Stimulated activated CD4-positive, alpha-beta T cell treated with anti-CD3 and anti-CD28 coated beads, Interleukin-2, amount 100 ng/mL, for 24 hours (primary cell): ENCODE measurements at places on chromosomes 16 and 17.

GRCh38 chr16:31464781-31465260 is 5.5 kb downstream of the ARMC5 start:
- DNase-seq = no peak

- no peak for DNase-seq
Observed at GRCh38 chr16:9260666-9261065, 169.2 kb downstream of the HAPSTR1 start.

- no peak for DNase-seq
Observed at GRCh38 chr16:75433732-75434413, 570 bp upstream of the CFDP1 start.

GRCh38 chr17:45971698-45972141 is 27.3 kb upstream of the STH start:
- no peak for DNase-seq

DNA sequence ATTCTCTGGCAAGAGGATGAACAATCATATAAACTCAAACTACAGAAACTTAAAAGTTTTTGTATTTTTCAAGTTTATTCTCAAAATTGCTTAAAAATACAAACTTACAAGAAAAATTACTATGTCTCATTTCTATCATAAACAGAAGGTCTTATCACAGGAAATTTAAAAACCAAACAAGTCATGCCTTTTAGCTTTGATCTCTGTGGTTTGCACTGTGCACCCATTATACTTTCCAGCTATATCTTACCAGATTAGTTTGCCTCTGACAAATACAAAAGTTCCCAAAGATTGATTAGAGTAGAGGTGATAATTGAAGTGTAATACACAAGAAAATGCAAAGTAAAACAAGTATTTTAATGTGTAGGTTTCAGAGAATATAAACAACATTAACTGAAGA is 117.4 kb downstream of the MYO1D start:
- DNase-seq = no peak

GRCh38 chr16:24694931-24695330 is 34.5 kb upstream of the TNRC6A start:
- DNase-seq = no peak

- peak; percentile 83 for DNase-seq
Observed at GRCh38 chr17:7922845-7923628, 6.6 kb downstream of the KCNAB3 start.

DNA sequence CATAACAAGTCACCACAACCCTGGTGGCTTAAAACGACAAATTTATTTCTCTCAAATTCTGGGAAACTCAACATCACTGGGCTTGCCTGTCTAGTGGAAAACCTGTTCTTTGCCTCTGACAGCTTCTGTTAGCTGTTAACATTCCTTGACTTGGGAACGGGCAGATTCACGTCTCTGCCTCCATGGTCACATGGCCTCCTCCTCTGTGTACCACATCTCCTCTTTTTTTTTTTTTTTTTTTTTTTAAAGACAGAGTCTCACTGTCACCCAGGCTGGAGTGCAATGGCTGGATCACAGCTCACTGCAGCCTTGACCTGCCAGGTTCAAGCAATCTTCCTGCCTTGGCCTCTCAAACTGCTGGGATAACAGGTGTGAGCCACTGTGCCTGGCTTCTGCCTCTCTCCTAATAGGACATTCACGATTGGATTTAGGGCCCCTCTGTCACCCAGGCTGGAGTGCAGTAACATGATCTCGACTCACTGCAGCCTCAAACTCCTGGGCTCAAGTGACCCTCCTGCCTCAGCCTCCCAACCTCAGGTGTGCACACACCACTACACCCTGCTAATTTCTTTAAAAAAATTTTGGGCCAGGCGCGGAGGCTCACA is 11.7 kb upstream of the LLGL1 start:
- DNase-seq = no peak

DNA sequence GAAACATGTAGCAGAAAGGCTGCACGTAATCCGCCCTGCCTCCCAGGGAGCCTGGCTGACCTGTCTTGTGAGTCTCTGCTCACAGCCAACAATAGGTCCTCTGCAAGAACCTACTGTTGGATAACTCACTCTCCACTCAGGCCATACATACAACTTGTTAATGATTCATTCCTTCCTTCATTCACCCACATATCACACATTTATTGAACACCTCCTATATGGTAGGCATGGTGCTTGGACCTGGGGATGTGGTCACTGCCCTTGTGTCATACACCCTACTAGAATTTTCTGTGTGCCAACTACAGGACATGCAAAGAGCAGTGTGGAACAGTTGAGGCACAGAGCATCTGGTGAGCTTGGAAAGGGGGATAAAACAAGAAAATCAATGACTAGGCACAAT is 28.1 kb upstream of the HNF1B start:
- no peak for DNase-seq

- no peak for DNase-seq
Observed at GRCh38 chr16:90007015-90007414, 12.2 kb downstream of the DBNDD1 start.

DNA sequence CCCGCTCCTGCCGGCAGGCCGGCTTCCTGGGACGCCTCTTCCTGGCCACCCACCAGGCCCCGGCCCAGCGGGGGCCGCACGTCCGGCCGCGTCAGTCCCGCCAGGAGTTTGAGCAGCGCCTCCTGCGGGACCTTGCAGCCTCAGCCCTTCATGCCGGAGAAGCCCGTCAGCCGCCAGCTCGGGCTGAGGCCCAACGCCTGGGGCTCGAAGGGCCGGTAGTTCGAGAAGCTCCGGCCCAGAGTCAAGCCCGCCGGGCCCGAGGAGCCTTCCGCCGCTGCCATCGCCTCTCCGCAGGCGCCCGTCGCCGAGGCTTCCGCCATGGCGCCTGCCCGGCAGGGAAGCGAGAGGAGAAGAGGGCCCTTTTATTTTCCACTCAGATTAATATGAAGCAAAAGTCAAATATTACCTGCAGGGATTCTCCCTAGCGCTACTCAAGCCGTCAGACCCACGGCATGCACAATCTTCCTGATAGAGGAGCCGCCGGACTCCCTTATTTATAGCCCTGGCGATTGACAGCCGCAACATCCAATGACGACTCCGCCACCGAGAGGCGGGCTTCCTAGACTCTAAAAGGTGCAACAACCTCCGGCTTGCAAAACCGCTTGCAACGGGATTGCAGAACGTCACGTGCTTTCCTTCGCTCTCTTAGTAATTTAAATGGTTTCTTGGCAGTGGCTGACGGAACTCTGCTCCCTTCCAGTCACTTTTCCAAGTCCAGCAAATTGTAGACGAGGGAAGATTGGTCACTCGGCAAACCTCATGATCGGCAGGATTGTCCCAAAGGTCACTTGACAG is at the start of gene SEPHS2:
TSS of gene SEPHS2 (minus strand) at position 467 of the 795 bp plus-strand sequence. CDS start at position 320, 147 bp downstream.
- DNase-seq = peak; percentile 98

GRCh38 chr17:80832266-80832676 is 159.4 kb upstream of the CHMP6 start:
- DNase-seq = no peak

DNA sequence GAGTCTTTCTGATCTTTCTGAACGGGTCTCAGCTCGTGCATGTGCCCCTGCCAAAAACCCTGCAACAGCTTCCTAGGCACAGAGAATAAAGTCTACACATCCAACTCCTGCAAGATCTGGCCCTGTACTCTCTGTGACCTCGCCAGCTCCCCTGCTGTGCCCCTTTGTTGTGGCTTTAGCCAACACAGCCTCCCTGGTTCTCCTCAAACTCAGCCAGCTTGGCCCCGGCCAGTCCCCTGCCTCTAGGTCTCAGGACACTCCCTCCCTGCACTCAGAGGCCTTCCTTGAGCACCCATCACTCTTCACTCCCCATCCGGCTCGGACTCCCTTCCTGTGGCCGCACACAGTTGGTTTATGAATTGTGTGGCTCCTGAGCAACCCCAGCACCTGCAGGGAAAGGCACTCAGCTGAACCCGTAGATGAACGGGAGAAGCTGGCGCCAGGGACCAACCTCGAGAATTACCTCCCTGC is 1.4 kb downstream of the CEP131 start:
- DNase-seq = no peak

DNA sequence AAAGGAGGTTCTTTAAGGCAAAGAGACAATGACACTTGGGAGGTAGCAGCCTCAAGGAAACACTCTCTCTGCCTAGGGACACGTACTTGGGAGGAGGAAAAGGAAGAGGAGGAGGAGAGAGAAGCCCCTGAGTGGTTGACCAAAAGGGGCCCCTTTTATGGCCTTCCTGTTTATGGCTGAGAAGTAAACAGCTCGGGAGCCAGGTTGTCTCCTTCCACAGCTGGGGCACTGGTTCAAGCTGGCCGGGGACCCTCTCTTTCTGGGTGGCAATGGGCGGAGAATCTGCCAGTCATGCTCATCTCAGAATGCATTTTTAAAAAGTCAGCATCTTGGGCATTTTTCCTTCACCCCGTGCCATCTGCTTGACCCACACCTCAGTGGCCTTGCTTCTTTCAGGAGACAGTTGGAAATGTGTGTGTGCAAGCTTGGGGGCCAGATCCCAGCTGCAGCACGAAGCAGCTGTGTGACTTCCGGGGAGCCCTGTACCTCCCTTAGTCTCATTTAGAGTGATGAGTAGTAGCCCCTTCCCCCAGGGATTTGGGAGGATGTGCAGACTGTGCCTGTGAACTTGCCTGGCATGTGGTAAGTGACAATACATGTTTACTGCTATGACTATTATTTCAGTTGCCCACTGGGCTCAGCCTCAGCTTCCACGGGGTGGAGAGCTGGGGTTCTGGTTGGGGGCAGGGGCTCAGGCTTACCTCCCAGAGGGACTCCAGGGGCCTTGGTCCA is 33.8 kb upstream of the SALL1 start:
- no peak for DNase-seq

DNA sequence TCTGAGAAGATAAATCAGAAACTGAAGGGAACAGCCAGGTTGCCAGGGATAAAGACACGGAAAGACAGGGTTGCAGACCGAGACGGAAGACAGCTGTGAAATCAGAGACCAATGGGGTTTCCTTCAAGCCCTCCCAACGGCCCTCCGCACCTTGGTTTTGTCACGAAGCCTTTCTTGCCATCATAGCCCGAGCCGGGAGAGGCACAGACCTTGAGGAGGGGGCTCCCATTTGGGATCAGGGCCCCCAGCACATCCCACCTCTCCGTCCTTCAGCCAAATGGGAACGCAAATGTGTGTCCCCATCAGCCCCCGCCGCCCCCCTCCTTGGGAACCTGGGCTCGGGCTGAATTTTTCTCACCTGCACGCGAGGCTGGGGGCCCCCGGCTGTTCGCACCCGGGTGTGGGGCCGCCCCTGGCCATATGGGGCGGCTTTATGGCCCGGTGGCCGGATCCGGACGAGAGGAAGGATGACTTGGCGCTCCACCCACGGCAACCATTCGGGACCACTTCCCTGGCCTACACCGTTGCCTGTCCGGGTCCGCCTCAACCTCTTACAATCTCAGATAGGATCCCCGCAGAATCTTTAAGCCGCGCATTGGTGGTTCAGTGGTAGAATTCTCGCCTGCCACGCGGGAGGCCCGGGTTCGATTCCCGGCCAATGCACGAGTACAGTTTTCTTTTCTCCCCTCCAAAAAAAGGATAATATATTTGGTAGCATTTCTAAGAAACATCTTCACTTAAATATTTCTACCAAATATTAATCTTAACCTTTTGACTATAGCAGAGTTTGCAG is 1.4 kb upstream of the HES7 start:
- DNase-seq = peak; percentile 93

- DNase-seq = peak; percentile 93
Observed at GRCh38 chr16:1959269-1960039, at the start of gene NDUFB10. TSS of gene NDUFB10 (plus strand) at chr16:1959538. CDS start at chr16:1959625, 87 bp downstream.

- no peak for DNase-seq
Observed at GRCh38 chr16:49773534-49774475, 82.1 kb downstream of the ZNF423 start.

GRCh38 chr16:7703672-7704071 is 371.0 kb downstream of the RBFOX1 start:
- DNase-seq = no peak

- no peak for DNase-seq
Observed at GRCh38 chr16:71383054-71383773, 24.7 kb downstream of the CALB2 start.

- no peak for DNase-seq
Observed at GRCh38 chr17:68379692-68380677, 77.3 kb downstream of the WIPI1 start.

DNA sequence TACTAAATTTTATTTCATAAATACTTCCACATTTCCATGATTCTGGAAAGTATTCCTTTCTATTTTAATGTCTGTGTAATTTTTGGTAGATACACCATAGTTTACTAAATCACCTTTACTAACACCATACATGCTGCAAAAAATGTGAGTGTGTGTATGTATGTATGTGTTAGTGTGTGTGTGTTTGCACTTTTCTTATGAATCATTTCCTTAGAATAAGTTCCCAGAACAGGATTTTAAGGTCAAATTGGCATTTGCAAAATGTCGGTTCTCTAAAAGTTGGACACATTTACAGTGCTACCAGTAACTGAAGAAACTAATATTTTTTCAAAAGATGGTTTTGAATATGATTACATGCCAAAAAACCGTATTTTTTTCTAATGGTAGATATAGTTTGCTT is 137.1 kb downstream of the CYB561 start:
- DNase-seq = no peak
